ENCODE measurements at places on chromosomes 2 and 18.

DNA sequence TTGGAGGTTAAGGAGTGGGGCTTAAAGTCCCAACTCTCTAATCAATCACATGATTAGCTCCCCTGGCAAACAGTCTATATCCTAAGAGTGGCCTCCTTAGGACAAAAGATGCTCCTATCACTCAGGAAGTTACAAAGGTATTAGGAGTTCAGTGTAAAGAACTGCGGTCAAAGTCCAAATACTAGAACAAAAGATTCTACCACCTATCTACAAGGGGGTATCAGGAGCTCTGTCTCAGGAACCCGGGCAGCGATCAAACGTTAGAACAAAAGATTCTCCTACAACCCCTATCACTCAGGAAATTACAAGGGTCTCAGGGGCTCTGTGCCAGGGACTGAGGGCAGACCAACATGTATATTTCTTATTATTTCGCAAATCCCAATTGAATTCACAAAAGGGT, 58.0 kb downstream of the DTNB start:
- DNase-seq = no peak

DNA sequence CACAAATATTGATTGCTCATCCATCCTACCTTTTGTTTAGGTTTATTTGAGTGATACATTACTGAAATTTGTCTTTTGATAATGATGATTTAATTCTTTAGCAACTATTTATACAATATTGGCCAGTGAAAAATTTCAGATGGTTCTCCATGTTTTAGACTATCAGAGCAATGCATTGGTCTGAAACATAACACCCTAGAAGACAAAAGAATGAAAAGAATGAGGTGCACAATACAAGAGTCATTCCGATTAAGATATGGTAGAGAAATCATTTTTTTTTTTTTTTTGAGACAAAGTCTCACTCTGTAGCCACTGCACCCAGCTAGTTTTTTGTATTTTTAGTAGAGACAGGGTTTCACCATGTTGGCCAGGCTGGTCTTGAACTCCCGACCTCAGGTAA, 197.4 kb upstream of the FAM98A start:
- no peak for DNase-seq

GRCh38 chr18:21004726-21005125, 106.9 kb downstream of the ROCK1 start:
- no peak for DNase-seq

GRCh38 chr2:74867841-74868658, 34.1 kb downstream of the HK2 start:
- no peak for DNase-seq

DNA sequence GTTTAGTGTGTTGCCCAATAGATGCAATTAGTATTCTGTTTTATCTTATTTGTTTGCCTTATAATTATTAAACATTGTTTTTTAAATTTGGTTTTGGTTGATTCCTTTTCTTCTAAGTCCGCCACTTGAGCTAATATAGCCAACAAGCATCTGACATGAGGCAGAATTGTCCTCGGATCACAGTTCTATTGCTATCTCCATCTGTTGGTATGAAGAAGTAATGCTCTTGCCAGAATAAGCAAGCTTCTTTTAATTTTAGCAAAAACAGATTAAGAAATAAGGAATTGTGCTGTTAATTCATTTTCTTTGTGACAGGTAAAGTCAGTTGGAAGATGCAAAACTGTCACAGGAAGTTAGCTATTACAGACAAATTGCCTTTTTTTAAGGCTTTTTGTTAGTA, 54.3 kb downstream of the R3HDM1 start:
- DNase-seq = no peak

- no peak for DNase-seq
These were observed 132.0 kb downstream of the GALNT1 start for GRCh38 chr18:35713545-35713944.

DNA sequence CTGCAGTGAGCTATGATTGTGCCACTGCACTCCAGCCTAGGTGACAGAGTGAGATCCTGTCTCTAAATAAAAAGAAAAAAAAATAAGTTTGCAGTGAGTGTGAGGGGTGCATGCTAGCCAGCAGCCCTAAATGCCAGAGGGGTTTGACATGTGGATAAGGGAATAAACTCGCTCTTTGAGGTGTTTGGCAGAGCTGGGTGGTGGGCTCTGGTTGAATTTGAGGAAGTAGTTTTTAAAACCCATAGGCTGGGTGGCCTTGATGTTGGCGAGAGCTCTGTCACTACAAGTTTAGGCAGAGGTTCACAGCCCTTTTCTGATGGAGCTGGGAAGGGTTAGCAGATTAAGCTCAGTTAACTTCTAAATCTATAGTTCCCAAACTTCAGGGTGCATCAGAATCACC, 3.1 kb downstream of the ANXA4 start:
- DNase-seq = no peak

DNA sequence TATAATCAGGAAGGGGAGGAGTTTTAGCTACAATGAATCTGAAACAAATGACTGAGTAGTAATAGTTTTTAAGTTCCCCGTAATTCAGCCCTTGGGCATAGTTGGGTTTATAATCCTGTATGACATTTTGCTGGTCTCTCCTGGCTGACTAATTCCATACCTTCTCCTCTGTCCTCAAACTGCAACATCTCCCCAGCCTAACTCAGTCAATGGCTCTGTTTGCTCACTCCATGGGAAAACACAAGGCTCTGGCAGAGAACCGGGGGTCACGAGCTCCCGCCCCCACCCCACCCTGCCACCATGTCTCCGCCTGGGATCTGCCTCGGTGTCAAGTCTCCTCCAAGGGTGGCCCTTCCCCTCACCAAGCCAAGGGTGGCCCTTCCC, 168.6 kb downstream of the HDAC4 start:
- no peak for DNase-seq

DNA sequence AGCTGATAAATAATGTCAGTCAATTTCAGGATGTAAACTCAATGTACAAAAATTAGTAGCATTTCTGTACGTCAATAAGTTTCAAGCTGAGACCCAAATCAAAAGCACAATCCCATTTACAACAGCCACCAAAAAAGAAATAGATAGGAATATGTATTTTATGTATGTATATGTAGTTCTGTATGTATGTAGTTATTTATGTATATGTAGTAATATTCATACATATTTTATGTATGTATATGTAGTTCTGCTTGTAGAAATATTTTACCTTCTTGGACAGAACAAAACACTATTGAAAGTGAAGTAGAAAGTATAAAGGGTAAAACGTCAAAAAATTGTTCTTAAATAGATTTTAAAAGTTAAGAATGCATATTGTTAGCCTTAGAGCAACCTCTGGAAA, 591.0 kb upstream of the SETBP1 start:
- DNase-seq = no peak

DNA sequence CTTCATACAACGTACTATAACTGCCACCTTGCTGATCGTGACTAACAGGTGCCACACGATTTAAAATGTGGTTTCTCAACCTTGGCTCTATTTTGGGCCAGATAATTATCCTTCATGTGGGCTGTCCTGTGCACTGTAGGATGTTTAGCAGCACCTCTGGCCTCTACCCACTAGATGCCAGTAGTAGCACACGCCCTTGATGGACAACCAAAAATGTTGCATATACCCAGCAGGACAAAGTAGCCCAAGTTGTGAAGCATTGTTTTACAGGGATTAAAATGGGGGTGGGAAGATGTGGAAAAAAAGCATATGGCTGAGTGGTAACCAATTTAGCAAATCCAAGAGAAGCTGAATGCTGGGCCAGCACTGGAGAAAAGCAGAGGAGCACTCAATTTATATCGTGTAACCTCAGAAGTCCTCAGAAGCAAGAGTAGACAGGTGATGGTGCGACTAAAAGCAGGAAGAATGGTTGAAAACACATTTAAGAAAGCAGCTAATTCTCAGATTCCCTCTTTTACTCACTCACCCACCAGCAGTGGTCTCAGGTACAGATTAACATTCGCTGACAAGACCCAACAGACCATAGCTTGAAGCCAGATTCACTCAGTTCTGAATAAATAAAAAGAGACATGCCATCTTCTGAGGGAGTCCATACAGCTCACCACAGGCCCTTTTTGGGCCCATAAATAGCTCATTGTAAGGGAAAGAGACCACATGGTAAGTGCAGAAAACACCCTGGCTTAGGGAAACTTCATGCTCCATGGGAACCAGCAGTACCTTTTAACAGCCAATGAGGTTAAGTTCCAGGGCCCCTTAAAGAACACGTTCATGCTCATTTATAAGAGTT, 50.6 kb downstream of the RAPH1 start:
- DNase-seq = no peak

GRCh38 chr2:26618611-26619010, 22.6 kb downstream of the CIB4 start:
- no peak for DNase-seq

DNA sequence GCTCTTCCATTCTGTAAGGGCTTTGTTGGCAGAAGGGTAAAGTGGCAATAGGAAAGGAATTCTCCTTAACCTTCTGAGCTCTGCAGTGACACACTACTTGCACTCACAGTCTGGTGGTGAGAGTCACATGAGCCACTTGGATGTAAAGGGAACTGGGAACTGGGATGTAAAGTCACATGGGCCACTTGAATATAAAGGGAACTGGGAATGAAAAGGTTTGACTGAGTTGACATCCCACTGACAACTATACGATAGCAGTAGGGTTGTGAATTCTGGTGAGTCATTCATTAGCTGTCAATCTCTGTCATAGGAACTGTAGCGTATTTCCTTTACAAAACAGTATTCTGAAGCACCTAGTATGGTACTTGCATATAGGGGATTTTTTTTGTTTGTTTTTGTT, 5.5 kb downstream of the RPE start:
- DNase-seq = no peak

GRCh38 chr2:106219813-106220212, 25.7 kb upstream of the UXS1 start:
- no peak for DNase-seq

DNA sequence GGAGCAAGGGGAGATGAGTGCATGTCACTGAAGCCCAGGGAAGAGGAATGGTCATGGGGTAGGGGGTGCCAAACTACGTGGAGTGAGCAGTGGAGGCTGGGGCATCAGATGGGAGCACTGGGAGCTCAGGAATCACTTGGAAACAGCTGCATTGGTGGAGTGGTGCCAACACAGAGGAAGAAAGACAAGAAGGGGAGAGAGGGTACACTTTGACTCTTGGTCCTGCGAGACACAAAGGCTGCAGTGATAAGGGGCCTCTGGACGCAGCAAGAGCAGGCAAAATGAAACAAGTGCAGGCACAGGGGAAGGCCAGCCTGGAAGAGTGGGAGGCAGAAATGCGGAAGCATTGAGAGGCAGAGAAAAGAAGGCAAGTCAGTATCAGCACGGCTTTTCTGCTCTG, 134.7 kb upstream of the SMIM21 start:
- DNase-seq = no peak

DNA sequence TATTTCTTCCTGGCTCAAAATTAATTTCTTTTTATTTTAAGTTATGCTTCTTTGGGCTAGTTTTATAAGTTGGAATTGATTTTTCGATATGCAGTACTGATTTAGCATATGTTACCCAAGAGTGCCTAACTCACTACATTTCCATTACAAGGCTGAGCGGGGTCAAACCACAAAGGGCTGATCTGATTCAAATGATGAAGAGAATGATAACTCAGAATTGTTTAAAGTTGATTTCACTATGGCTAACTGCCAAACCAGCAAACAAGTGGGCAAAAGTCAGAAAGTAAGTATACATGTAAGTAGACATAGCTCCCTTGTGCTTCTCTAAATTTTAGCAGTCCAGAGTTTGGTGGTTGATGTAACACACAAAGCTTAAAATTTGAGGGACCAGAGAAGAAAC, 35.6 kb downstream of the RAD51AP2 start:
- no peak for DNase-seq

DNA sequence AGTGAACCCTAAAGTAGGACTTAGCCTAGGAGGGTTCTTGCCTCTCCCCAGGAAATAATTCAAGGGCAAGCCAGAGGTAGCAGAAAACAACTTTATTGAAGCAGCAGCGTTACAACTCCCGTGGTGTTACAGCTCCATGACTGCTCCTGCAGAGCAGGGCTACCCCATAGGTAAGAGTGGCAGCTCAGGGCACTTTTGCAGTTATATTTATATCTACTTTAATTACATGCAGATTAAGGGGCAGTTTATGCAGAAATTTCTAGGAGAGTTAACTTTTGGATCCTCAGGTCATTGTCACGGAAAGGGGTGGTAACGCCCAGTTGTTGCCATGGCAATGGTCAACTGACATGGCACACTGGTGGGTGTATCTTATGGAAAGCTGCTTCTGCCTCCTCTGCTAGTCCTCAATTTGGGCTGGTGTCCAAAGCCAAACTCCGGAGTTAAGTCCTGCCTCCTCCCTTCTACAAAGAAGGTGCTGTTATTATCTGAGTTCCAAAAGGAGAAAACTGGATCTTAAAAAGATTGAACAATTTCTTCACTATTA, 1413.0 kb downstream of the DSC3 start:
- DNase-seq = no peak

GRCh38 chr2:171557363-171557762, 35.1 kb downstream of the CYBRD1 start:
- DNase-seq = no peak

GRCh38 chr2:181483876-181484275, 26.7 kb downstream of the ITGA4 start:
- DNase-seq = no peak

DNA sequence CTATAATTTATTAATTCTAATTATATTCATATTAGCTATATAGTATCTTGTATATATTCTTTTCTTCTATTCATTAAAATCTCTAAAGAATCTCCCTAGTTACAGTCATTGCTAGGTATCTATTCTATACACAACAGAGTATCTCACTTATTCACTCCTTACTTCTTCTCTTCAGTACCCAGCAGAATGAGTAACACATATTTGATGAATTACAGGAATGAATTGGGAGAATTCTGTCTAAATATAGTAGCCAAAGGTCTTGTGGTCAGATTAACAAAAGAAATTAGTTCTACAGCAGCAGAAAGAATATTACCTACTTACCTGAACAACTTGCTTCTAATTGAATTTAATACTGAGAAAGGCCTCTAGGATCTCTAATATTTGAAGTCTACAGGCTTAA, 758.0 kb upstream of the ZEB2 start:
- no peak for DNase-seq

DNA sequence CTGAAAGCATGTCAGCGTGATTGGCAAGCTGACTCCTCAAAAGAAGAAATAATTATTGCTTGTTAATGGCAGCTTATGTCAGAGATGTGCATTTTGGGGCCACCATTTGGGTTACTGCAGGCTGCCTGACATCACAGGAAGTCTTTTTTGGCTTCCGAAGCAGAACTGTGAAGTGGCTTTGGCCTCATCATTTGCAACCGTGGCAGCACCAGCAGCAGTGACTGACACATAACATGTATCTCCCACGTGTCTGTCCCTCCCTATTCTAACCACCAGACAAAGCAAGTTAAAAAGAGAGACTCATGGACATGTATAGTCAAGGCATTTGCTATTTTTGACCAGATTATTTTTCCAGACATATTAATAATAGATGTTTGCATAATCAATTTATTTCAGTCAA, 488.7 kb upstream of the ACVR2A start:
- no peak for DNase-seq

DNA sequence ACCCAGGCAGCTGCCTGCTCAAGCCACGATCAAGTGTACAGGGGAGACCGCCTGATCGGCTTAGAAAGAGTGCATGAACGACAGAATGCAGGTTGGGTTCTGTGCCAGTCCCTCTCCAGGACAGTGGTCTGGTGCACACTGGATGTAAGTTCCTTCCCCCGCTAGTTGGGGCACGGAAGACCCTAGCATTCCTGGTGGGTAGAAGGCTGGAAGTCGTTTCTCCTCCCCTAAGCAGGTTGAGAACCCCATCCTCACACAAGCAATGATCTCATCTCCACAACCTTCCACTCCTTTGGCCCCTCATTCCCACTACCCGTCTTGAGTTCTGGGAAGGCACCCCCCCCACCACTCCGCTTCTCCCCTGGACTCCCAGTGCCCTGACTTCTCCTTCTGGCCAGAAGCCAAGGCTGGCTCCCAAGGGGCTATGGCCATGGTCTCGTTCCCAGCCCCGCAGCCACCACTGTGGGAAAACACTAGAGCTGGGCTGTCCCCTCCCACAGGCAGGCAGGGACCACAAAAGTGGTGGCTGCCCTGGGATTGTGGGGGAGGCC, 1.4 kb upstream of the ANKRD39 start:
- DNase-seq = no peak

Measured in LNCaP clone FGC (cell line).